ENCODE measurements at places on chromosomes 3 and 15. TPM values are rescaled to one million over a fixed set of nuclear protein-coding genes. Genes with fewer than 3 reads are reported as not detected.

DNA sequence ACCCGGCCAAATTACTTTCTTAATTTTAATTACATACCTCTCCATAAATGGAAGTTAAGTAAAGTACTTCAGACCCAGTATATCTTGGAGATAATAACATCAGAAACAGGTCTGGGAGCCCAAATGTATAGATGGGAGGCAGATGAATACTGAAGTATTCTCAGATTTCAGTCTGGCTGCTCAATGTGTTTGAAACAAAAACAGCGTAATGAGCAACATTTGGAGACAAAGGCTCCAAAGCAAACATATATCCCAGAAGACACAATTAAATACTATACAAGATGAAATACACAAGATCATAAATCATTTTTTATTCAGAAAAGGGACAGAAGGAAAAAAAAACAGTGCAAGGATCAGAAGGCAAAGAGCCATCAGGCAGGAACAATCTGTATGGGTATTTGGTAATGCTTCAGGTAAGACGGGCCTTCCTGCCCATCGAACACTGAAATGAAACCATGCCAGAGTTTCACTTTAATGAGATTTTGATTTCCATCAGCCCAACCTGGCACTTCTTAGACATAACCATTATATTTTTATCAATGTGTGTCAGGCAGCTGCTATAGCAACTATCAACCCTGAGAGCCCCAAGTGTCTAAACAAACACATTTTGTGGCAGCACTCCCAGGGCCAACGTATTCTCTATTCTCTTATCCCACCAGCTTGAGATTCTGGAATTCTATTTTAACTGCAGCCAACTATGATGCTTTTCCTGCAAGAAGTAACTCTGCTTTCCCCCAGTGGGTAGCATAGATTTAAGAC lies 210.8 kb downstream of the STT3B start:
- no peak for ATAC-seq

Gene C2CD4B
- 1.5 TPM for total RNA-seq

Gene ATP13A5
- total RNA-seq, result not detected

DNA sequence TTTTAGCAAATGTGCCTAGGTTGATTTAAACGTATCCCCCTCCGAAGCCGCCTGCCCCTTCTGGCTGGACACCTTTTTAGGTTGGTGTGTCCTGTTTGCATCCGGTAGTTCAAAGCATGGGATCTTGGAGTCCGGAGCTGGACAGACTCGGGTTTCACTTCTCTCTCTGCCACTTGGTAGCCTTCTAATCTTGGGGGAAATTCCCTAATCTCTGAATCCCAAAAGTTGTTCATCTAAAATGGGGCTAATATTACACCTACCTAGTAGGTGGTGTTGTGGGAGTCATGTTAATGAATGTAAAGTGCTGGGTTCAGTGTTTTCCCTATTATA lies 760 bp downstream of the FANCI start:
- peak; percentile 3 for ATAC-seq

Gene LRRC15
- total RNA-seq, result not detected

DNA sequence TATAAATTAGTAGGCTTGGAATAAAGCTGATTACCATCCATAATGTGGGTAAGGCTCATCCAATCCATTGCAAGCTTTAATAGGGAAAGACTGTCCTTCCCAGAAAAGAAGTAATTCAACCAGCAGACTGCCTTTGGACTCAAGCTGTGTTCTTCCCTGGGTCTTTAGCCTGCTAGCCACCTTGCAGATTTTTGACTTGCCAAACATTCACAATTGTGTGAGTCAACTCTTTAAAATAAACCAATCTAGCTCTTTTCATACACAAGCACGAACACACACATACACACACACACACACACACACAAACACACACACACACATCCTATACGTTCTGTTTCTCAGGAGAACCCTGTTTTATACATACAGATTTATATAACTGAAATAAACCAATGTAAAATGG lies 248.1 kb downstream of the NAALADL2 start:
- ATAC-seq, result no peak

Gene GOLGA6L9
- 2.7 TPM for total RNA-seq

DNA sequence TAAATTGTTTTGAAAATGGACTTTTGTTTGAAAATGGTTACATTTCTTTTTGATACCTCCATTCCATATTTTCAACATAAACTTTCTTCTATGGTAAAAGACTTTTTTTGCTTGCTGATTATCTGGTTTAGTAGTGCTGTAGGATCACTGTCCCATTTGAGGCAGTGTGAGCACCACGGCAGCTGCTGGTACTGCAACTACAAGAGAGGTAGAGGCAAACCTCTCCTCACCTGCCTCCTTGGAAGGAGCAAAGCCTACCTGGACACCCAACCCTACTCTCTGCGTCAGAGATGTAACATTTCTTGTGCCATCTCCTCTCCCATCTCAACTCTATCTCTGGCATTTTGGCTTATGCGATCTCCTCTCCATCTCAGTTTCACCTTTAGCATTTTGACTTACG lies 460.1 kb downstream of the SHQ1 start:
- no peak for ATAC-seq

DNA sequence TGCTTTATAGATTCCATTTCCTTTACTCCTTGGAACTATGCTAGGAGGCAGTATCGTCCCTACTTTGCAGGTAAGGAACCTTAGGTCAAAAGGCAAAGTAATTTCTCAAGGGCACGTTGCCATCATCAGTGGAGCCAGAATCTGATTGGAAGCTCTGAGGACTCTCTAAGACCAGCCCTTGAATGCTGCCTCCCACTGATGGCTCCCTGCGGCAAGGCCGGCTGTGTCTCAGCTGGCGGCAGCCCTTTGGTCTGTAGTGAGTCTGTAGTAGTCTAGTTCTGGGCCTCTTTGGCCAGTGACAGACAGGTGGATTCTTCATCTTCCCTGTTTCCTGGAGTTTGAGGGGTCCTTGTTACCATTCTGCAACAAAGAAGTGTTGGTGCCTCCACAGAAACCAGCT lies 76.2 kb downstream of the PCCB start:
- ATAC-seq, result no peak

DNA sequence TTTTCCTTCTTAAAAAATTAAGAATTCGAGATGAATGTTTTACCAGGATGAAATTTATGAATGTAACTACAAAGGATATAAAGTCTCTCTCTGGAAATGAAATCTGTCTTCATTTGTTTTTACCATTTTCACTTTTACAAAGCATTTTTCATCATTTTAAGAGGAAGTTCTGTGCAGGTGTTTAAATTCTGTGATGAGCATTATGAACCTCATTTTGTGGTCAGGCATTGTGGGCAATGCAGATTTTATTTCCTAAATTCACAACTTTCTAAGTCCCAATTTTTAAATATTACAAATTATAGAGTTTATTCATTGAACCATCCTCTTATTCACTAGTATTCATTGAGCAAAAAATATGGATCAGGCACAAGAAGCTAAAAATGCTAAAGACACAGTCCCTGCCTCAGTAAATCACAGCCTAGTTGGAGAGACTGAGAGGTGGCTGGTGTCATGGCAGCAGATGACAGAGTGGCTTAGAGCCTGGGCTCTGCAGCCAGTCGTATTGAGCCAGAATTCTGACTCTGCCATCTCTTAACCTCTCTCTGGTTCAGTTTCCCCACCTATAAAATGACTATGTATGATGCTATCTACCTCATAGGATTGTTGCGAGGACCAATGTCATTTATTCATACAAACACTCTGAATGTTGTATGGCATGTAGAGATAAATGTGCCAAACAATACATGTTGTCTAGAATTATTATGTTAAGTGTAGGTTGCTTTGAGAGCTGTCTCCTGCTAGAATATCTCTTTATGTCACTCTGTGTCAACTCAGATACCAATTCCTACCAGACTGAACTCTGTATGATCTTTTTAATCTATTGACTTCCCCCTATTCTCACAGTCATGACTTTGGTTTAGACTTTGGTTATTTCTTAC lies 7.5 kb upstream of the TGFBR2 start:
- ATAC-seq, result peak; percentile 81

DNA sequence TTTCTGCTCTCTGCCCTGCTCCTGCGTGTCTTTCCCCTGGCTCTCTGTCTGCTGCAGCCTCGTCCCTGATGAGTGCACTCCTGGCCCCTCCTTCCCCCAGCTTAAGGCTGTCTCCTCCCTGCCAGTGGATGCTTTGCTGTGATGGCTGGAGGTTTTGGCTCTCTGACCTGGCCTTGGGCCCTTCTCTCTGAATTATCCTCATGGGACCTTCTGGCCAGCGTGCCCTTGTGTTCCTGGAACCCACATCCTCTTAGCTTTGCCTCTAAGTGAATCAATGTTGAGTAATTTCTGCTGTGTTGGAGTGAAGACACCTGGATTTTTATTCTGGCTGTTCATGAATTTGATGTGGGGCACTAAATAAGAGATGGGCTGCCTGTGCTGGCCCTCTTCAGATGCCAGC lies 9.8 kb upstream of the TNFAIP8L3 start:
- no peak for ATAC-seq

GRCh38 chr3:36257158-36257852 lies 123.0 kb upstream of the STAC start:
- ATAC-seq, result no peak

- no peak for ATAC-seq
Observed at GRCh38 chr15:72044956-72045355, 73.0 kb downstream of the MYO9A start.
